ENCODE measurements at places on chromosomes 11 and 22.

DNA sequence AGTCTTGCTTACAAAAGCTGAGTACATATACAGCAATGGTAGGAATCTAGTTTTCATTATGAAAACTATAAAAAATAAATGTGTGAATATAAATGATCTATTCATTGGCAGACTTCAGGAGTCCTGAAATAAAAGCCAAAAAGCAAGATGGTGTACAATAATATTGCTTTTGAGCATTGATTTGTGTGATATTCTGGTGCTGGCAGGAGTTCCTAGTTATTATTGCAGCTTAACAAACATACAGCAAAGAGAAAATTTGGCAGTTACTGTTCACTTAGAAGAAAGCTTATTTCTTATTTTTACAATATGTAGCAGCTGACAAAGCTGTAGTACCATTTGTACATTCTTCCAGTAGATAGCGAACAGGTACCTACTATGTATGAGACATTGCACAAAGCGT lies 1518.9 kb upstream of the TENM4 start:
- no peak for ATAC-seq

DNA sequence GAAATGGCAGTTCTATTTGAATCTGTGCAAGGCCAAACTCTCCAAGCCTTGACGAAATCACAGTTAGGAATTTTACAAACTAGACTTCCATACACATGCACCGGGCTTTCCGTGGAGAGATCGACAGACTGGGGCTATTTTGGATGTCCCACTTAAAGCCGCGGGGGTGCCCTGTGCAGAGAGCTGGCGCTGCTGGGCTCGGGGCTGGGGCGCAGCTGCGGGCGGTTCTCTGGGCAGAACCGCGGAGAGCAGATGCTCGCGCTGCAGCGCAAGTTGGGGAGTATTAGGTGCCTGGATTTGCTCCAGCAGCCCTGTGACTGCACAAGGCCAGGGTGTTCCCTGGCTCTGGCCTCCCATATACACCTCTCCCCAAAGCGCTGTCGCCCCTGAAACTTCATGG lies 67.2 kb downstream of the SPATA19 start:
- ATAC-seq: no peak

DNA sequence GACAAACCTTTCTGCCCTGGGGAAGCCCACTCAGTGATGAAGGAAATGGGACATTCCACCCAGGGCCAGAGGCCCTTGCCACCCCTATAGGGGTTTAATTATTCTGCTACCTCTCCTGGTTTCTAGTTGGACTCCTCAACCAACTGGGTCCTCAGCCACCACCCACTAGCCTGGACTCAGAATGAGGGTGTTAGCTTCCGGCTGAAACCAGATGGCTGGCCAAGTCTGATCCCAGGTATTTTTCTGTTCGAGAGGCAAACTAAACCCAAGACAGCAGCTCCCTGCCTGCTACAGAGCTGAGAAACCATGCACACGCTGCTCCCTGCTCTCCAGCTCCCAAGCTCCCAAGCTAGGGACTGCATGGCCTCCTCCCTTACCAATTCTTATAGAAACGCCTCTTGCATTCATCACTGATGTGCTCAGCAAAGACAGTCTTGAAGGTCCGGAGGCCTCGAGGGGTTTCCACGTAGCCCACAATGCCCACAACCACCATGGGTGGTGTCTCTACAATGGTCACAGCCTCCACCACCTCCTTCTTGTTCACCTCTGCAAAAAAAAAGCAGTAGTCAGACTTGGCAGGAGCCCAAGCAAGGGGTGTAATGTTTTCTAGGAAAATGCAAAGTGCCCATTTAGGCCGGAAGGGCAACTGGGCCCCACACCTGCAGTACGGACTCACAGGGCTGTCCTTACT lies 2.2 kb downstream of the RPL3 start:
- peak; percentile 3 for ATAC-seq

- ATAC-seq: no peak
Measured at GRCh38 chr11:16843294-16843693, 104.8 kb downstream of the C11orf58 start.

DNA sequence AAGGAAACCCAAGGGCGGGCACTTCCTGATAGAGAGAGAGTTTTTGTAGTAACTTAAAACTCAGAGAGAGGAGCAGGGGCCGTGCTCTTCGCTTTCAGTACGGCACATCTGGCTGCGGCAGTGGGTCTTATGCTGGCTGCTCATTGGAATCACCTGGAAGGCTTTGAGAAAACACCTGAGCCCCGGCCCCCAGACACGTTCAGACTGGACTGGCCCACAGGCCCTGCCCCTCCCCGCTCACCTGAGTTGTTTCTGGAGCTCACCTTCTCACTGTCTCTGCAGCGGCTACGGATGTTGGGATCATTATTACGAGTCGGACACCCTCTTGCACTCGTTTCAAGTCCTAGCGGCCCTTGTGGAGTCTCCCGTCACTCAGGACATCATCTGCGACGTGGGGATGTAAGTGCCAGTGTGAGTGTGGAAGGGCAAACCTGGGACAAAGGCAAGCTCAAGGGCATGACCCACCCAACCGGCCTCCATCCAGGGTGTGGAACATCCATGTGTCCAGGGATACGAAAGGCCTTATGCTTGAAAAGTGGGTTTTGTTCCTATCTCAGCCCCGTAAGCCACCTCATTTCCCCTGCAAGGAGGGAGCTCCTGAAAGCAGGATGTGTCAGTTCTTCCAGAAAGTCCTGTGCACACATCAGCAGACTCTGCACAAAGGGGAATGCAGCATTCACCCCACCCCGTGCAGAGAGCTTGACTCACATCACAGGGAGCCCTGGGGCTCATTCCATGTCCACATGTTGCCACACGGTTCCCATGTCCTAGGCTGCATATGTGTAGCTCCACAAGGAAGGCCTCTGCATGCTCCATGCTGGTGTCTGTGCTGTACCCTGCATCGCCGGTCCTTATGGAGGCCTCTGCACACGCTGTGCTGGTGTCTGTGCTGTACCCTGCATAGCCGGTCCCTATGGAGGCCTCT lies 5.4 kb downstream of the NADSYN1 start:
- no peak for ATAC-seq

DNA sequence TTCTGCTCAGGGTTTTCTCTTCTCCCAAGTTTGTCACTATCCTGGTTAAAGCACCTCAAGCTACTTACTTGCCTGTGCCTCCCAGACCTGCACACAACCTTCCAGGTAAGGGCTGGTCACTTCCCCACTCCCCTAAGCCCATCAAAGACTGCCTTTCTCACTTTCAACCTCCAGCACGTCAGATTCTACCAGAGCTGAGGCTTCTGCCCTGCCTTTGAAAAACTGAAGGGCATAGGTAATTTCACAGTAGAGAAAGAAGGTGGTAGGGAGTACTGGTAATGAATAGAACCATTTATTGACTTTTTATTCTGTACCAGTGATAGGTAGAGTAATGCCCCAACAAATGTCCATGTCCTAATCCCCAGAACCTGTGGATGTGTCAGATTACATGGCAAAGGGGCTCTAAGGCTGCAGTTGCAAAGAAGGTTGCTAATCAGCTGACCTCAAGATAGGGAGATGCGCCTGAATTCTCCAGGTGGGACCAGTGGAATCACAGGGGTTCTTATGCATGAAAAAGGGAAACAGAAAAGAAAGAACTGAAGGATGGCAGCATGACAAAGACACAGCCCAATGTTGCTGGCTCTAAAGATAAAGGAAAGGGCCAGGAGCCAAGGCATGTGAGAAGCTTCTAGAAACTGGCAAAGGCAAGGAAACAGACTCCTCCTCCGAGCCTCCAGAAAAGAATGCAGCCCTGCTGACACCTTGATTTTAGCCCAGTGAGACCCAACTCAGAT lies 89.0 kb downstream of the SLC1A2 start:
- no peak for ATAC-seq

Measured in SK-N-SH treated with all-trans-retinoic acid at 6 μM for 48 hours (cell line).